ENCODE measurements at places on chromosomes 6 and 20.

DNA sequence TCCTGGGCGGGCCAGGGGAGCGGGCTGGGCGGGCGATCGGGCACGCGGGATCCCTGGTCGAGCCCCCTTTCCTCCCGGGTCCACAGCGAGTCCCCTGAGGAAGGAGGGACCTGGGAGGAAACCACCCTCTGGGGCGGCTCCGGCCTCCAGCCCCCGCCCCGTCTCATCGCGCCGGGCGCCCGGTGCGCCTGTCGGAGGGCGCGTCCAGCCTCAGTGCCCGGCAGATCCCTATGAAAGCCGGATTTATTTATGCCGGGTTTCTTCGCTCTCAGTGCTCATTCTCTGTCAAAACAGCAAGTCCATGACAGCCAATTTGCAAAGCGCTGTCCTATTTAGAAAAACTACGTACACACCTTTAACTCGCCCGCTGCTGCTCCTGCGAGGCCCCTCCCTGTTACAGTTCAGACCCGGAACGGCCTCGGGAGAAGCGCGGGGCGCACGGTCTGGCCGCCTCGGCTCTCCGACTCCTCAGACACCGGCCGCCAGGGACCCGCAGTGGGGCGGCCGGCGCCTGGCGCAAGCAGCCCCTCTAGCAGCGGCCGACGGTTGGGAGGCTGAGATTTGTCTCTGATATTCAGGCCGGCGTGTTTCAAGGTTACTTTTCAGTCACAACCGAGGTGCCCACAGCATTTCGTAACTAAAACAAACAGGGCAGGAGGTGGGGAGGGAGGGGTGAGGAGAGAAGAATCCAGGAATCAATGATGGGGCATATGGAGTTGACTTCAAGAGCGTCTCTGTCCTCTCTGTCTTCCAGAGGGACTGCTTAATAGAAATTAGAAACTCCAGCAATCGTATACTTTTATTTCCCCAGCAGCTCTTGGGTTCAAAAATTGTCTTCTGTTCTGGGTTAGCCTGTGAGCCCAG is 782 bp upstream of the FOXA2 start:
- no peak for DNase-seq

- no peak for DNase-seq
Measured at GRCh38 chr6:21099338-21100314, 493.9 kb upstream of the SOX4 start.

GRCh38 chr6:40176152-40176551 is 241.9 kb upstream of the MOCS1 start:
- no peak for DNase-seq

- DNase-seq, result no peak
Measured at GRCh38 chr6:146305092-146305491, 238.5 kb upstream of the RAB32 start.

DNA sequence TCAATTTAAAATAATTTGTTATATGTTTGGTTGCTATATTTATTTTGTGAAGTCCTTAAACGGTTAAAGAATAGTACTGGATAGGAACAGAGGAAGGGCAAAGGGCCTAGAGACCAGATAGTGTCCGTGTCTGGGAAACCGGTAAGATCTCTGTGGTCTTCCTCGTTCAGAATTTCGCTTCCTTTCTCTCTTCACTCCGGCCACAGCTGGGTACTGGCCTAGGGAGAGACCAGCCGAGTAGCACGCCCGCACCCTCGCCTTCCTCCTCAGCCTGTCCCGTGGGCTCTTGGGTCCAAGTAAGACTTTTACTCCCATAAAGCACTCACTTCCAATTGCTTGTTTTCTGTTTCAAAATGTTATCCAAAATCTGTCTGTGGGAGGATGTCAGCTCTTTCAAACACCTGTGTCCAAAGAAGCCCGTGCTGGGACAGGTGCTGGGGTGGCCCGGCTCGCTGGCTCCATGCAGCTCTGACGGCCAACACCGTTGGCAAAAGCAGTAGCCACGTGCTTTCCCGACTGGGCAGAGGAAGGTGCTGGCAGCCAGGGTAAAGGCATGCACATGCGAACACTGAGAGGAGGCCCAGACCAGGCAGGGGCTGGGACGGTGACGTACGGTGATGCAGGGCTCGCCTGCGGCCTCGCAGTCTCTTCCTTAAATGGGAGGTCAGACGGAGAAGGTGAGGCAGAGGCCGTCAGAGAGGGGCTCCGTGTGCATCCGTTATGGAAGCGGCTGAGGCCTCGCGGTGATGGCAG is 112.2 kb downstream of the IRF4 start:
- DNase-seq, result no peak

DNA sequence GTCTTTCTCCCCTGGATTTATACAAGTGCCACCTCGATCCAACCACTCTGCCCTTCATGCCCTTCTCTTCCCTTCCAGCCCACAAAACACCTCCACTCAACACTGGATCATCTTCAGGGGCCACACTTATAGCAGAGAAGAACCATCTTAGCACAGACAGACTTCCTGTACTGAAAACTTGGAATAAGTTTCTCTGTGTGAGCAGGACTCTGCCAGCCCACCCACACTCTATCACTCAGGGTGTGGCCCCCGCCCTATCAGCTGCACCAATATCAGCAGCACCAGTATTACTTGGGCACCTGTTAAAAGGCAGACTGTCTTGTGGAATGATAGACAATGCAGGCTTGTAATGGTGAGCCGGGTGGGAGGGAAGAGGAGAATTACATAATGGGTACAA is 86.7 kb downstream of the SCML4 start:
- no peak for DNase-seq
